PC-9 (cell line): ENCODE measurements at places on chromosomes 7 and 10. TPM values are rescaled to one million over a fixed set of nuclear protein-coding genes. Genes with fewer than 3 reads are reported as not detected.

- no peak for DNase-seq
These were observed 34.2 kb downstream of the SEMA3C start for GRCh38 chr7:80884511-80885195.

DNA sequence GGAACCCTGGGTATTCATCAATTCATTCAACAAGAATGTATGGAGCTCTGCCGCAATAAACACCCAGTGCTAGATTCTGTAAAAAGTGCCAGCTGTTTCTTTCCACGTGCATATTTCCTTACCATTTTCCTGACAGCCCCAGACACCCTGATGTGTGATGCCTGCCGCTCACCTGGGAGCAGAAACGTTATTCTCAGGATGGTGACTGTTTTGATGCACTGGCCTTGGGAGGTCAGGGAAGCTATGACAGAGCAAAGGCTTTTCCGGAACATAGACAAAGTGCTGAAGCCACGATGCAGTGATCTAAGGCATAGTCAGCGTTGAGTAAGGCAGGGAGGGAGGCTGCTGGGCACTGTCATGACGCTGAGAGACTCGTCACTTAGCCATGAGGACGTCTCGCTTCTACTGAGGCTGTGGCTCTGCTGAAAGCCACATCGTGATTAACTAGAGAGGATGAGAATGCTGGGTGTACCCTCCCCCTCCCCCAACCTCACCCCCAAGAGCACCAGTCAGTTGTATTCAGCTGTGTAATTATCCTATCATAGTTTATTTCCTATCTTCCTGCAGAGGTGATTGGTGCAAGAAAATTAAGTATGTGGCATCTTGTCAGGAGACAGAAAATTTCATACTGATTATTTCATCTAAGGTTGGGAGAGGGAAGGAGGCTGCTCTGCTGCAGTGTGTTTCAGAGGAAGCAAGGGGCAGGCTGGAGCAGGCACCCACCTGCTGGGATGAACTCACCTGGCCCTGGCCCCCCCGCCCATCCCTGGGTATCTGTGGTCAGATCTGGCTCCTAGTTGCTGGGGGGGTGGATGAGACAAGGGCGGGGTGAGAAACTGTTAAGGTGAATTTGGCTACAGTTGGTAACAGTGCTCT lies 48.8 kb upstream of the SMNDC1 start:
- DNase-seq, result no peak

DNA sequence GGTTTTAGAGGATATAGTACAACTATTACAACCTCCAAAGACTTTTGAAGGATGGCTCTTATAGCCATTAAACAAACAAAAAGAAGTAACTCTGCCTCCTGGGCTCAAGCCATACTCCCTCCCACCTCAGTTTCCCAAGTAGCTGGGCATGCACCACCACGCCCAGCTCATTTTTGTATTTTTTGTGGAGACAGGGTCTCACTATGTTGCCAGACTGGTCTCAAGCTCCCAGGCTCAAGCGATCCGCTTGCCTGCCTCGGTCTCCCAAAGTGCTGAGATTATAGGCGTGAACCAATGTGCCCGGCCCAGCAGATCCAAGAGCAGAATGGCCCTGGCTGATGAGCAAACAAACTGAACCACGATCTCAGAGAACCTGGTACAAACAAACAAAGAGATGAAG lies 16.0 kb downstream of the NANOS1 start:
- no peak for DNase-seq

DNA sequence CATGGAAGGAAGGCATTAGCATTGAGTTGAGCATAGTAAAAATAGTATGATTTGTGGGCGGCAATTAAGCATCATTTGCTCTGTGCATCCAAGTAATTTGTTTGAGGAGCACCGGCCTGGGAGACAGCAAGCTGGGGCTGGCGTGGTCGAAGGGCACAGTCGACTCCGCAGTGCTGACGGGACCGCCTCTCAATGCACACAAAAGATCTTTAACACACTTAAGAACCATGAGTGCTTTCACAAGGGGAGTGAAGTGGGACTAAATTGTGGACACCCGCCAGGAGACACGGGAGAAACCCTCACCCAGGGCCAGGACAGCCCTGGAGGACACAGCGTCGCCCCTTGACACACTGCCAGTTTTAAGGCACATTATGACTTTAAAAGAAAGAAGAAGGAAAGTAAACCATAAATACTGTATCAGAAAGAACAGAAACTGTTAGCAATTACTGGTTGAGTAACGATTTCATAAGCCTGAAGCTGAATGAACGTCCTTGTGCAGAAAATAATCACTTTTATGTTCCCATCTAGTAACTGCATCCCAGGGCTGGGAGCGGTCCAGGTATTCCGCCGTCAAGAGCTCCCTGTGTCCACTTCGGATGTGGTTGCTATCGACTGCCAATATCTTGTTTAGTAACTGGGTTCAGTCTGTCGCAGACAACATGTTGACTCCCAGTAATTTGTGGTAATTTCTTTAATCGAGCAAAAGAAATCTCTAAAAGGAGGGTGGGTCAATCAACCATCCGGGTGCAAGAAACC lies 102.1 kb downstream of the EBF3 start:
- no peak for DNase-seq

The COMTD1 gene
- 20.5 and 25.1 TPM in 2 replicates for total RNA-seq

The CCZ1B gene
- total RNA-seq, result 106 and 166 TPM in 2 replicates
